ENCODE measurements at places on chromosomes 16 and 17.

DNA sequence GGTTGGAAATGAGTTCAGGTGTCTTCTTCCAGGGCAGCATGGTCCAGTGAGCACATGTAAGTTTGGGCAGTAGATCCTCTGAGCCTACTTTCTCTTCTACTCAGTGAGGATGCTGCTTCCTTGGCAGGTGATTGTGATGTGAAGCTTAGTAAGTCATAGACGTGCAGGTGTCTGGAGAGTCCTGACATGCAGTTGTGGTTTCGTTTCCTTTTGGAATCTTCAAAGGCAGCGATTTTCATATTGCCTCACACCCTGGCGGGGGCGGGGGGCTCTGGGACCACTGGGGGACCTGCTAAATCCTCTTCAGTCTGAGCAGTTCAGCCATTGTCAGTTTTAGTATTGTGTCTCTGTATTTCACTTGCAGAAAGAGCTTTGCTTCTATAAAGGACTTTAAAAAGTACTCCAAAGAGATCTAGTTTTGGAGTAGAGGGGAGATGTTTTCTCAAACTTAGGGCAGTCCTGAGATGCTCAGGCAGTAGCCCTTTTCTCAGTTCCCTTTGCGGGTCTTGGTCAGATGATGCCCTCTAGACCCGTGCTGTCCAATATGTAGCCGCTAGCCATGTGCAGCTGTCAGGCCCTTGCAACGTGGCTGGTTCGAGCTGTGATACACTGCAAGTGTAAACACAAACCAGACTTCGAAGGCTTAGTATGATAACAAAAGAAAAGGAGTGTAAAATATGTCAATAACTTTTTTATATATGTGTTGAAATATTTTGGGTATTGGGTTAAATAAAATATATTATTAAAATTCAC lies 4.0 kb upstream of the CDK5R1 start:
- DNase-seq, result no peak

GRCh38 chr17:63835167-63835720 lies 7.2 kb downstream of the SMARCD2 start:
- DNase-seq, result no peak

GRCh38 chr16:57741660-57742191 lies 6.2 kb downstream of the KATNB1 start:
- DNase-seq, result no peak

- no peak for DNase-seq
These were observed 35.1 kb upstream of the ABCC3 start for GRCh38 chr17:50599606-50600005.

DNA sequence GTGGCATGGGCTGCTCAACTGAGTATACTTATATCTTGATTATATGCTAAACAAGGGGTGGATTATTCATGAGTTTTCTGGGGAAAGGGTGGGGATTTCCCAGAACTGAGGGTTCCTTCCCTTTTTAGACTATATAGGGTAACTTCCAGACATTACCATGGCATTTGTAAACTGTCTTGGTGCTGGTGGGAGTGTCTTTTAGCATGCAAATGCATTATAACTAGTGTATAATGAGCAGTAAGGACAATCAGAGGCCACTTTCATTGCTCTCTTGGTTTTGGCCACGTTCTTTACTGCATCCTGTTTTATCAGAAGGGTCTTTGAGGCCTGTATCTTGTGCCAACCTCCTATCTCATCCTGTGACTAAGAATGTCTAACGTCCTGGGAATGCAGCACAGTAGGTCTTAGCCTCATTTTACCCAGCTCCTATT lies 12.0 kb downstream of the PRR11 start:
- DNase-seq, result no peak

GRCh38 chr16:4677994-4678393 lies 15.4 kb upstream of the NUDT16L1 start:
- no peak for DNase-seq

DNA sequence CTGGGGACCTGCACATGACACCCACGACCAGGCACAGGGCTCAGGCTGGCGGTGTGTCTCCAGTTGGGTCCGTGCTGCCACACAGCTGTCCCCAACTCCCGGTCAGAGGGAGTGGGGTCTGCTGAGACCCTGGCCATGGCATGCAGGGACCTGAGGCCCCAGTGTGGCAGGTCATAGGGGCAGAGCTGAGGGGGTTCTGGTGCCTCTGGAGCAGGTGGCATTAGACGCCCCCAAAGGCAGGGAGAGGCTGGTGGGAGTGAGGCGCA lies 4.2 kb downstream of the NUBP2 start:
- DNase-seq, result no peak

DNA sequence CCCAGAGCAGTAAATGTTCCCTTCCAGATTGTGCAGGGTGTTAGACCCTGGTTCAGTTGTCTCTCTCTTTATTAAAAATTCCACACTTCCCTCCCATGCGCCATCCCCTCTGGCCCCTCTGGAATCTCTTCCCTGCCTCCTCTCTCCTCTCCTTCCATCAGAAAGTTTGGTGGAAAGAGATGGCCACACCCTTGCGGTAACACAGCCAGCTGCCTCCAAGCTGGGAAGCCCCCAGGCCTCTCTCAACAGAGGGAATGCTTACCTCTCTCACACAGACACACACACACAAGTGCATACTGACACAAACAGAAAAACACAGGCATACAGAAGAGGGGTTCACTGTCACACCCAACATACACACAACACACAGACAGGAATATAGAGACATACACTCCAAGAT lies 220.5 kb downstream of the C16orf78 start:
- DNase-seq, result no peak

GRCh38 chr17:29640413-29640812 lies 17.7 kb upstream of the CORO6 start:
- DNase-seq, result no peak

GRCh38 chr17:73492125-73492820 lies 152.0 kb downstream of the SDK2 start:
- no peak for DNase-seq

- DNase-seq, result no peak
These were observed 156.9 kb downstream of the LAT start for GRCh38 chr16:29141586-29142324.

- no peak for DNase-seq
These were observed 1026.8 kb downstream of the CDH11 start for GRCh38 chr16:64094992-64095634.

GRCh38 chr17:35117984-35118383 lies 1.7 kb downstream of the RAD51D start:
- no peak for DNase-seq

GRCh38 chr16:52855463-52855862 lies 197.2 kb downstream of the CHD9NB start:
- DNase-seq, result no peak

- DNase-seq, result peak; percentile 43
These were observed 643.5 kb downstream of the CDH11 start for GRCh38 chr16:64478252-64478906.

DNA sequence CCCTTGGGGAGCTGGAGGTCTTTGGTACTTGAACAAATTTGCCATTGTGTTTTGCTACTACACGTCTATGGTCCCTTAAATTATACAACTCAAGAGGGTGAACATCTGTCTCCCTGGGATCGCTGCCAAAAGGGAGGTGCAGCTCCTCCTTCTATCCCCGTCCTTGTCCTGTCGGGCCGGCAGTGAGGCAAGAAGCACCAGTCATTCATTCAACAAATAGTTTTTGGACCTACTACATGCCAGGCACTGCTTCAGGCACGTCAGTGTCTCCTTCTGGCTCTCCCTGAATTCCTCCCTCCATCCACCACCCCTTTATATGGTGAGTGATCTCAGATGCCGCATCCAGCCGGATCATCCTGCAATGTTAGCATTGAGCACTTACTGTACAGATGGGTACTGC lies 2.2 kb upstream of the RPL38 start:
- DNase-seq, result peak; percentile 70

DNA sequence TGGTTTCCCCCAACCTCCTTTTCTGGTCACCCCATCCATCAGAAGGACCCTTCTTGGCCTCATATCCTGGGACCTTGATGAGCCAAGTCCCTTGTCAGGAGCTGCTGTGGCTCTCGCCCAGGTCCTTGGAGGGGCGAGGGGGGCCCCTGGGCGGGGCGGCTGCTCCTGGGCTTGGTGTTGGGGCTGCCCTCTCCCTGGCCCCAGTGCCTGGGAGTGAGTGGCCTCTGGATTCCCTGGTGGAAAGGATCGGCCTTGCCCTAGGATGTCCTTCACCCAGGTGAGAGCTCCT lies 6.2 kb upstream of the NOTUM start:
- no peak for DNase-seq

- DNase-seq, result no peak
These were observed 56.1 kb upstream of the TBX2 start for GRCh38 chr17:61343576-61343975.

DNA sequence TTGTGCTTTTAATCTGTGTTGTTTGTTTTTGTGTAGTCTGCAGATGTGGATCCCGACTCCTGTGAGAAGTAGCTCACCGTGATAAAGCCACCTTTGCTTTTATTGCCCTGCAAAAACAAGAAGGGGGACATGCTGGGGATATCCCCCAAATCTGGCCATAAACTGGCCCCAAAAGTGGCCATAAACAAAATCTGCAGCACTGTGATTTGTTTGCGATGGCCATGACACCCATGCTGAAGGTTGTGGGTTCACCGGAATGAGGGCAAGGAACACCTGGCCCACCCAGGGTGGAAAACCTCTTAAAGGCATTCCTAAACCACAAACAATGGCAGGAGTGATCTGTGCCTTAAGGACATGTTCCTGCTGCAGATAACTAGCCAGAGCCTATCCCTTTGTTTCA lies 15.1 kb downstream of the AHSP start:
- DNase-seq, result no peak

GRCh38 chr16:30383521-30383920 lies 1.2 kb upstream of the SEPTIN1 start:
- DNase-seq, result no peak

GRCh38 chr16:50061326-50061725 lies 4.4 kb upstream of the HEATR3 start:
- DNase-seq, result no peak

DNA sequence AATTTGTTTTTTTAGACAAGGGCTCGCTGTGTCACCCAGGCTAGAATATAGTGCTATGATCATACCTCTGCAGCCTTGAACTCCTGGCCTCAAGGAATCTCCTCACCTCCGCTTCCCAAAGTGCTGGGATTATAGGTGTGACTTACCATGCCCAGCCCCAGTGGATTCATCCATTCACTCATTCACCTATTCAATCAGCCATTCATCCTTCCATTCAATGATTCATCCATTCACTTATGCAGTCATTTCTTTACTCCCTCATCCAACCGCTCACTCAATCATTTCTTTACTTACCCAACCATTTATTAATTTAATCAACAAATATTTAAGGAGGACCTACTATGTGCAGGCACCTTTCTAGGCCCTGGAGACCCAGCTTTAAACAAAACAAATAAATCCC lies 25.7 kb downstream of the DEXI start:
- no peak for DNase-seq

DNA sequence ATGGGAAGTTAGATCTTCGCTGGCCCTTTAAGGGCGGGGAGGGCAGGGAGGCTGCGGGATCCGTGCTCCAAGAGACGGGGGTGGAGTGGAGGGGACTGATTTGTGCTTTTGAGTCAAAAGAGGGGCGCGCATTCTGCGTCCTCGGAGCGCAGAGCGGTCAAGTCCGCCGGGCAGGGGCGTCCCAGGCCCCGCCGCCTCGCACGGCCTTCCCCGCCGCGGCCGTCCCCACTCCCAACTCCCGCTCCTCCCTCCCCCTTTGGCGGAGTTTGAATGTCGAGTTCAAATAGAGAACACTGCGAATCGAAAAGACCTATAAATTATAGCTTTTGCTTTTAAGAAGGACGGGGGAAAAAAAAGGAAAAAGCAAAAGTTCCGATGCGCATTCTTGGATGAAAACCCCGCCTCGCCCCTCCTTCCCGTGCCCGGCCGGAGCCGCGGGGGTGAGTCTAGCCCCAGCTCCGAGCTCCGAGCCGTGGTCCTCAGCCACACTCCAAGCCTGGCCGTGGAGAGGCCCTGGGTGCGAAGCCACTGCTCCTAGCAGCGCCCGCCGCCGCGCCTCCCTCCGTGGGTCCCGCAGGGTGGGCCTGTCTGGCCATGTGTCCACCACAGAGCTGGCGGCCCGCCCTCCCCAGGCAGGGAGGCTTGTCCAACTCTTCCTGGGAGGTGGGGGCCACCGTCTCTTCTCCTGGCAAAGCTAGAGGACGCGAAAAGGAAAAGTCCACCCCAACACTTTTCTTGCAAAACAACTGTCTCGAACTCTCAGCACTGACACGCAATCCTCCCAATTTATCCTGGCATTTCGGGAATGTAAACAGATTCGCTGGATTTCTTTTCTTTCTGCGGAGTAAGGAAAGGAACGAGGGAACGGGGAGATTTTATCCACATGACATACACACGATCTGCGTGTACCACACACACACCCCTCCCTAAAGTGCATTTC lies 3.6 kb downstream of the CBX8 start:
- no peak for DNase-seq

GRCh38 chr17:40577611-40578065 lies 12.4 kb upstream of the CCR7 start:
- no peak for DNase-seq

DNA sequence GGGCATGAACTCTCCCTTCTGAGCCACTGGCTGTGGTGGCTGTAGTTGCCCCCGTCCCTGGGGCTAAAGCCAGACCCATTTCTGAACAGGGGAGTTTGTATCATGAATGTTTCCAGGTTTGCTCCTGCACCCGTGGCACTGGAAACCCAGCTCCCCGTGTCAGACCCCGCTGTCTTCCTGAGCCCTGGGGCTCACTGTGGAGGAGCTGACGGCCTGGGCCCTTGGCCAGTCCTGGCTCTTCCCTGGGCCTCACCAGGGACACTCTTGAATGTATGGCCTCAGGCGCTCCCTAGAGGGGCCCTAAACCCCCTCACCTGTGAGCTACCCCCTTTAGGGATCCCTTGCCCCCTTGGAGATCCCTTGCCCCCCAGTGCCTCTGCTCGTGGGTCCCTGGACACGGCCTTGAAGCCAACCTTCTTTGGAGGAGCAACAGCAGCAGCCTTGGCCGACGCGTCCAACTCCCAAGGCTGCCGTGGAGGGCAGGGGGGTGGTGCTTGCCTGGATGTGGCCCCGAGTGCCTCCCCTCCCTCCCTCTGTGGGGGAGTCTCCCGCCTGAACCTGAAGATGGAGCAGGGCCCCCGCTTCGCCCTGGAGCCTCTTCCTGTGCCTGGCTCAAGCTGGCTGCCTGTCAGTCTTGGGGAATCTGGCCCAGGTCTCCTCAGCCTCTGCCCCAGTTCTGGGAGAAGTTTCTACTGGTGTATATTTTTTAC lies 15.9 kb downstream of the CASKIN2 start:
- no peak for DNase-seq

DNA sequence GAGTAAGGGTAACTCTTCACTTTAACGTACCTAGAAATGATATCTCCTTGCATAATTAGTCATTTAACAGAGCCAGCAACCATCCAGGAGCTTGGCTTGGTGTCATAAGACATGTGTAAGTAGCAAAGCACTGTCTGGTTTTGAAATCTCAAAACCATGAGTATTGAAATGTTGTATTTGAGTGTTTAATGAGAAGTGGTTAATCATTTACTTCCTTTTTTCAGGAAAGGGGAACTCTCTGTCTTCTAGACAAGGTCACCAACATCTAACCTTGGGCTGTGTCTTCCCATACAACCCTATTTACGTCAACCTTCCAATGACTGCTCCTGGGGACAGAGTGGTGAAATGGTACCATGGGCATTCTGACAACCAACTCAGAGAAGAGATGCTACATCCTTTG lies 27.1 kb downstream of the PMP22 start:
- no peak for DNase-seq

- DNase-seq, result no peak
These were observed 358.9 kb downstream of the RBFOX1 start for GRCh38 chr16:7691533-7691932.

GRCh38 chr16:84845496-84846002 lies 25.8 kb downstream of the CRISPLD2 start:
- no peak for DNase-seq
